ENCODE measurements at places on chromosomes 12 and 14.

- no peak for DNase-seq
Observed at GRCh38 chr14:20327005-20327869, 5.8 kb downstream of the CCNB1IP1 start.

- no peak for DNase-seq
Observed at GRCh38 chr14:64983439-64984310, 3.0 kb upstream of the FNTB start.

DNA sequence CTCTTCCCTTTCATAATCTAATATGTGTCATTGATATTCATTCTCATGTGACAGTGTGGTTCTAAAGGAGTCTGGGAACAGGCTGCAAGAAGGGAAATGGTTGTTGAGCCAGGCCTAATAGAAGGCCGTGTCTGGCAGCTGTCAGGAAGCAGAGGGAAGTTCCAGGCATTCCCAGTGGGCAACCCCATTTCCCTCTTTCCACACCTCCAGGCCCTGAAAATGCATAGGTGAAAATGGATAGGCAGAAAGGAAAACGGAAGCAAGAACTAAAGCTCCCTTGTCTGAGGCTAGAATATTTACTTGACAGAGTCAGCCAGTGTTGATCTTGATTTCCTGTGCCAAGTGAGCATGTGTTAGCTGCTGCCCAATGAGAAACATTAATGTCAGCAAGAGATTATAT lies 97.7 kb downstream of the PPM1A start:
- no peak for DNase-seq

- DNase-seq = no peak
Observed at GRCh38 chr12:89384050-89384758, 31.9 kb upstream of the DUSP6 start.

DNA sequence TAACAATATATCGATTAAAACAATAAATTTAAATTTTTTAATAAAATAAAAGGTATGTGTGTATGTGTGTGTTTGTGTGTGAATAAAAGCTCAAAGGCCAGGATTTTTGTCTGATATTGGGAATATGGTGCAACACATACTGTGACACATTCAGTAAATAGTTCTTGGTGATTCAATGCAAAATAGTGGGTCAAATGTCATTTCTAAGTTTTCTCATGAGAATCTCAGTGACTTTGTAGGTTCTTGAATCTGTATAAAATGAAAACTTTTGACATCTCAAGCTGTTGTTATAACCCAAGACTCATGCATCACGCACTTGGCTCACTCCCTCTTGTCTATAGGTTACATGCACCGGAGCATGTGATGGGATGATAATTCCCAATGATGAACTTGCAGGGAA lies 16.2 kb upstream of the MED6 start:
- DNase-seq = no peak

DNA sequence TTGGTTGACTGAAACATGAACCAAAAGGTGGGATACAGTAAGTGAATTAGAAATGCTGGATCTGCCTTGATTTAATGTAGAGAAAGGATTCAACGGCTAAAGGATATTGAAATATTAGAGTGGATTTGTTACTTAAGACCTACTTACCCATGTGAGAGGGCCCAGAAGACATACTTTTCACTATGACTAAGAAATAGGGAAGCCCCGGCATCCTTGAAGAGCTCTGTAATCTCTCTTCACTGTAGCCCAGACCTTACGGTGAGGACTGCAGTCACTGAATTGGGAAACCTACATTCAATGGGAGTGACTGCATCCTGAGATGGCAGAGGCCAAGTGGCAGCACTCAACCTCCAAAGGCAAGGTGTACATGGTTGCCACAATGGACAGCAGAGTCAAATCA lies 52.5 kb downstream of the KANSL2 start:
- no peak for DNase-seq

DNA sequence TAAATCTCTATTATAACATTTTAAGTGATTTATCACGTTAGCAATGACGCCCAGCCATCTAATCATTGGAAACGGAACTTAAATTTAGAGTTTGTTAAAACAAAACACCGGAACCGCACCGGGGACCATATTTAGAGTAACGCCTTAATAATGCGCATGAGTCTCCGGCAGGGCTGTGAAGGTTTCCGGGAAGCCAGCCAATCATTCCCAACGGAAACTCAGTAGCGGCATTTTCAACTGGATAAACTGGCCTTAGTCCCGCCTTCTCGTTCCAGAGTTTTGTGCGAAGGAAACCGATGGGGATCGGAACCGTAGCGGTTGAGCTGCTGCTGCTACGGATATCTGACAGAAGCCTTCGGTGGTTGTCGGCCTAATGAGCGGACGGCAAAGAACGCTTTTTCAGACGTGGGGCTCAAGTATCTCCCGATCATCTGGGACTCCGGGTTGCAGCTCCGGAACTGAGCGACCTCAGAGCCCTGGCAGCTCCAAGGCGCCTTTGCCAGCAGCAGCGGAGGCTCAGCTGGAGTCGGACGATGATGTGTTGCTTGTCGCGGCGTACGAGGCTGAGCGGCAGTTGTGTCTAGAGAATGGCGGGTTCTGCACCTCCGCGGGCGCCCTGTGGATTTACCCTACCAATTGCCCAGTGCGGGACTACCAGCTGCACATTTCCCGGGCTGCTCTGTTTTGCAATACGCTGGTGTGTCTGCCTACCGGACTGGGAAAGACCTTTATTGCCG lies at the start of gene FANCM:
Gene FANCM (plus strand): TSS at position 272 of the 737 bp plus-strand sequence. CDS start 102 bp downstream, at position 374.
- peak; percentile 64 for DNase-seq

DNA sequence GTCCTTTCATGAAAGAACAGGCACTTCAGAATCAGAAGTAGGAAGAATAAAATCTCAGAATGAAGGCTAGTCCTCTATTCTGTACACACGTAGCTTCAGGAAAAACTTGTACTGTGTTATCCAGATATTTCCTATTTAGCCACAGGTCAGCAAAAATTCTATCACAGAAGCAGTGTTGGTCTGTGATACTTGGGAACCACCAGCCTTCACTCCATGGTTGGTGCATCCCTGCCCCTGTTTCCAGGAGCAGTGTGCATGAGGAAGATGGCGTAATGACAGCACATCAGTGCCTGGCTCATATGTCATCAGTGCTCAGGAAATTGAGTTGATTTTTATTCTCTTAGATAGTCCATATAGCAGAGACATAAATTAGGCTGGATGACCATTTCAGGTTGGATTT lies 87.7 kb downstream of the SAMD4A start:
- no peak for DNase-seq

GRCh38 chr12:101746196-101746595 lies 6.9 kb upstream of the SYCP3 start:
- DNase-seq = no peak

DNA sequence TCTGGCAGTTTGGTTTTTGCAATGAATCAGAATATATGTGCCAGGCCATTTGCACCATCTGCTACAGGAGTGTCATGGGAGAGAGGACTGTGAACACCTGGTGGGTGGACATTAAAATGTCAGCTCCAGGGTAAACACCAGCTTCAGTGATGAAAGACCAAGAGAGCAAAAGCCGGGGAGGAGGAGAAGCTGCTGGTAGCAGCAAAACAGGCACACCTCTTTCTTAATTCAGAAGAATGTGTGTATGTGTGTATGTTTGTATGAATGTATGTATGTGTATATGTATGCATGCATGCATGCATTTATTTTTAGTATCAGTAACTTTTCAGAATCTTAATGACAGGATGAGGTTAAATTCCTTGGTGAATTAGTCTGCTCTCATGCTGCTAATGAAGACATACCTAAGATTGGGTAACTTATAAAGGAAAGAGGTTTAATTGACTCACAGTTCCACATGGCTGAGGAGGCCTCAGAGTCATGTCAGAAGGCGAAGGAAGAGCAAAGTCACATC lies 357.4 kb upstream of the PRICKLE1 start:
- no peak for DNase-seq

- no peak for DNase-seq
Observed at GRCh38 chr12:8590842-8591545, 21.7 kb downstream of the AICDA start.

- no peak for DNase-seq
Observed at GRCh38 chr12:120961604-120962531, 16.5 kb upstream of the HNF1A start.

- no peak for DNase-seq
Observed at GRCh38 chr12:18068355-18068754, 21.6 kb downstream of the RERGL start.

DNA sequence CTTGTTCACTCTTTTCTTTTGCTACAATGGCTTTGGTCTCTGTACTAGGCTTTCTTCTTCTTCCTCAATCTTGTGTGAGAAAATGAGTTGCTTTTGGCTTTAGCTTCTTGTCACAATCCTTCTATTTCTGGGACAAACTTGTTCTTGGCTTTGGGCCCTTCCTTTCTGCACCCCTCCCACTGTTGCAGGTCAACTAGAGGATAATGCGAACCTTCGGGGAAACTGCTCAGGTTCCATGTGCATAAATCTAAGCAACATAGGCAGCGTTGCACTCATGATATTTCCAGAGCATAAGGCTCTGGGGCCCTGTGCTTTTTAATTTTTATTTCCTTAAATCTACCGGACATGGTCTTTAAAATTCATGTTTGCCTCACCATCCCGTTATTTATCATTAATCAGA lies 89.8 kb upstream of the LRIG3 start:
- DNase-seq = no peak

DNA sequence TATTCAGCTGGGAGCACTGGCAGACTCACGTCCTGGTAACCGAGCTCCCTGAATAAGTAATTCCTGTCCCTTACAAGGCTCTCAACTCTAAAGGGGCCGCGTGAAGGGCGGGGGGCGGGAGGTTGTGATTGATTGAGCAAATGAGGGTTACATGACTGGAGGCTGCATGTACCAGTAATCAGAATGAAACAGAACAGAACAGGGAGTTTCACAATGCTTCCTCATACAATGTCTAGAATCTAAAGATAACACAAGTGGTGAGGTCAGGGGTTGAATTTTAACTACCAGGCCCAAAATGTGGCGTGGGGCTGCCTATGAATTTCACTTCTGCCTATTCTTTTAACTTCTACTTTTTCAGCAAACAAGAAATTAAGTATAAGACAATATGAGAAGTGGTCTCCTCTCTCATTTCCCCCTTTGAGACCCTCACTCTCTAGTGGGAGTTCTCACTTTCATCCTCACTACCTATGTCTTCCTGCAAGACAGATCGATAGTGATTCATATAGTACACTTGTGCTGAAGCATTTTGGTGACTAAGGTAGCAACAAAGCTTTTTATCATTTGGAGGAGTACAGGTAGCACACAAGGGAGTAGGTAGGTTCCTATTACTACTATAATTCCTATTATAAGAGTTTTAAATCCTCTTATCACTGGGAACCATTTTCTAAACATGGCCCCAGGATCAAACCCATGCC lies 239.8 kb downstream of the KTN1 start:
- DNase-seq = no peak

- DNase-seq = no peak
Observed at GRCh38 chr14:95651821-95652583, 34.2 kb upstream of the TCL1B start.

GRCh38 chr12:42609605-42610004 lies 20.1 kb upstream of the PRICKLE1 start:
- no peak for DNase-seq

GRCh38 chr12:39395866-39396265 lies 47.1 kb downstream of the KIF21A start:
- DNase-seq = no peak

GRCh38 chr14:39946807-39947206 lies 514.6 kb upstream of the FBXO33 start:
- DNase-seq = no peak

DNA sequence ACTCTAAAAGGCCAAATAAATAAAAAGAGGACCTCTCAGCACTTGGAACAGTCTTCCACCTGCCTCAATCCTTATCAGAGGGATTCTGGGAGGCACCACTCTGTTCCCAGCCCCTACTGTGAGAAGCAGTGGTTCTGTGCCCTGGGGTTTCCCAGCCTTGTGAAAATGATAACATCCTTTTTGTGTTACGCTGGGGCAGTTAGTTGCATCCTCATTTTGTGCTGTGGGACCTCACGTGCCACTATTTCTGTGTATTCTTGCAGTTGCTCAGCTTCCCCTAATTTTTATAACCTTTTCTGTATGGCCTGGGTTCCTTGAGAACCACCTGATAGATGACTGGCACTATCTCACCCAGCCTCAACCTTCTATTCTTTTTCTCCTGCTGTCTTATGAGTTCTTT lies 10.8 kb upstream of the CMA1 start:
- DNase-seq = no peak

- DNase-seq = no peak
Observed at GRCh38 chr12:59708484-59708883, 112.7 kb downstream of the SLC16A7 start.

DNA sequence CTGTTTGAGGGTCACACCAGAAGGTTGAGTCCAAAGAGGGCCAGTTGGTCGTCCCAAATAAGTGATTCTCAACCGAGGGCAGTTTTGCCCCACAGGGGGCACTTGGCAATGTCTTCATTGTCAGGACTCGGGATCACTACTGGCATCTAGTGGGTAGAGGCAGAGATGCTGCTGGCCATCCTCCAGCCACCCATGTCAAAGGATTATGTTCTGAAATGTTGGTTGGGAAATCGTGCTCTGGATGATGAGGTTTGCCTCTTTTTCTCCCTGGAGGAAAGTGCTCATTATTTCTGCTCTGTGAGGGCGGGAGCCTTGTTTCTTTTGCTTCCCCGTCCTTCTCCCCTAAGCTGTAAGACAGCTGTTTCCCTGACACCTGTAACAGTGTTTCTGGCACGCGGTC lies 3.6 kb downstream of the ZNF839 start:
- DNase-seq = no peak

- no peak for DNase-seq
Observed at GRCh38 chr12:7868391-7868790, 4.3 kb downstream of the SLC2A14 start.

- DNase-seq = no peak
Observed at GRCh38 chr12:47860873-47861272, 41.2 kb upstream of the HDAC7 start.

- no peak for DNase-seq
Observed at GRCh38 chr14:72909163-72909562, 15.3 kb upstream of the DPF3 start.

- DNase-seq = no peak
Observed at GRCh38 chr12:113361574-113362370, 3.4 kb downstream of the PLBD2 start.

DNA sequence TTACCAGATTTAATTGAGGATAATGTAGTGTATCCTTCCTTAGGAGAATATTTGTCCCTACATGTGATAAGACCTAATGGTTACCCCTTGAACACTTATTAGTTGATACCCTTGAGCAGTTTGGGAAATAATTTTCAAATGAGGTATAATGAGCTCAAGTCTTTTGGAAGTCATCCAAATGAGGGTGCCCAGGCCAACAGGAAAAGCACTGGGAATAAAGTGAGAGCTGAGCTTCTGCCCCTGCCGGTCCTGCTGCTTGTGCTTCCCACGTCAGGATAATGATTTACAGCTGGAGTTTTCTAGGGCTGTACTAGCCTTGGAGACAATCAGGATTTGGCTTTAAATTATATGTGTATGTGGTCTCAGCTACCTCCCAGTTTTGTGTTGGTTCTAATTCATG lies 178.8 kb upstream of the FRMD6 start:
- DNase-seq = no peak

- no peak for DNase-seq
Observed at GRCh38 chr12:89732522-89732921, 23.9 kb upstream of the ATP2B1 start.
